ENCODE measurements at places on chromosomes 5 and 9. TPM values are rescaled to one million over a fixed set of nuclear protein-coding genes. Genes with fewer than 3 reads are reported as not detected.

The TLX3 gene
- total RNA-seq = not detected

The SLC36A3 gene
- not detected for total RNA-seq

The LECT2 gene
- not detected for total RNA-seq

The PCDHGA1 gene
- total RNA-seq = 0.26 TPM

The SLC12A2 gene
- total RNA-seq = 10.5 TPM

The SNCAIP gene
- not detected for total RNA-seq

The ORM2 gene
- total RNA-seq = not detected

The RNF44 gene
- 20.4 TPM for total RNA-seq

The KIF27 gene
- total RNA-seq = 1.5 TPM

The ADGRD2 gene
- total RNA-seq = not detected

The IL4 gene
- total RNA-seq = not detected

The LURAP1L gene
- 28.2 TPM for total RNA-seq

The TPPP gene
- total RNA-seq = 5.4 TPM

The ANKRD18A gene
- 13.7 TPM for total RNA-seq

The FBXO10 gene
- total RNA-seq = 8.0 TPM

The TMEM215 gene
- not detected for total RNA-seq

The ELL2 gene
- 32.6 TPM for total RNA-seq

The TSSK1B gene
- total RNA-seq = not detected

The RGP1 gene
- 19.1 TPM for total RNA-seq

The UGCG gene
- 25.7 TPM for total RNA-seq

The DCP2 gene
- 12.8 TPM for total RNA-seq

The ARL14EPL gene
- total RNA-seq = 0.10 TPM

The EMB gene
- total RNA-seq = 7.2 TPM

The SLC45A2 gene
- not detected for total RNA-seq

The ISL1 gene
- 0.06 TPM for total RNA-seq

The CCDC180 gene
- total RNA-seq = 0.62 TPM

The PCDHGB2 gene
- 0.11 TPM for total RNA-seq

The TNFSF15 gene
- total RNA-seq = 0.07 TPM

The SPATA31A3 gene
- not detected for total RNA-seq

The PCDHGB3 gene
- 0.21 TPM for total RNA-seq

The SLC4A9 gene
- not detected for total RNA-seq

The CYSRT1 gene
- total RNA-seq = 4.7 TPM

The ABCA1 gene
- total RNA-seq = 4.3 TPM

The EXD3 gene
- total RNA-seq = 4.9 TPM

The CCIN gene
- not detected for total RNA-seq

The PHF19 gene
- 120 TPM for total RNA-seq

The SSBP2 gene
- 11.8 TPM for total RNA-seq

The DMGDH gene
- not detected for total RNA-seq

The ZDHHC11B gene
- total RNA-seq = 1.4 TPM

The PCDHGA4 gene
- total RNA-seq = 0.08 TPM

The BNC2 gene
- total RNA-seq = 8.1 TPM

The SPINK5 gene
- not detected for total RNA-seq

The SPATA6L gene
- 1.9 TPM for total RNA-seq

The STOML2 gene
- 236 TPM for total RNA-seq

The ADAMTS2 gene
- 0.08 TPM for total RNA-seq

The ADAMTSL2 gene
- not detected for total RNA-seq

The SLC1A3 gene
- total RNA-seq = 0.08 TPM

The FCN2 gene
- total RNA-seq = not detected

The ZNF608 gene
- 0.99 TPM for total RNA-seq

The BTNL9 gene
- total RNA-seq = 1.0 TPM

The SLC36A2 gene
- not detected for total RNA-seq

Data from A549 treated with dexamethasone at 1 μM for 4 hours (cell line).